Muscle of leg (tissue), 16 donors: ENCODE measurements at places on chromosomes 7 and 10. TPM values are rescaled to one million over a fixed set of nuclear protein-coding genes. Genes with fewer than 3 reads are reported as not detected.

Gene LYZL2
- not detected for total RNA-seq

Gene C10orf62
- not detected for total RNA-seq

Gene GPR146
- 2.7 TPM for total RNA-seq

Gene ITGB8
- 7.5 TPM for total RNA-seq

Gene HOXA11
- total RNA-seq = 4.7 TPM

Gene ELFN1
- total RNA-seq = 4.4 TPM

Gene CLCN1
- total RNA-seq = 1.1 TPM

Gene MRLN
- 254 TPM for total RNA-seq

Gene CEP41
- total RNA-seq = 16.3 TPM

Gene GLRX3
- 59.5 TPM for total RNA-seq

Gene C7orf33
- total RNA-seq = 0.27 TPM

Gene RTKN2
- 2.4 TPM for total RNA-seq

Gene BMI1
- total RNA-seq = 35.3 TPM

Gene TEX36
- not detected for total RNA-seq

Gene TMEM236
- 0.40 TPM for total RNA-seq

Gene CPA1
- 3.6 TPM for total RNA-seq

Gene NODAL
- 0.04 TPM for total RNA-seq

Gene FFAR4
- total RNA-seq = not detected

Gene CYP2C8
- 0.13 TPM for total RNA-seq

Gene C10orf143
- 1.1 TPM for total RNA-seq

Gene CTBP2
- total RNA-seq = 36.8 TPM

Gene RELN
- 9.3 TPM for total RNA-seq

Gene ZFAND2A
- 16.3 TPM for total RNA-seq

Gene STEAP1B
- 3.1 TPM for total RNA-seq

Gene PNLIPRP1
- total RNA-seq = not detected

Gene GDF2
- not detected for total RNA-seq

Gene PRPS1L1
- total RNA-seq = not detected

Gene KLLN
- total RNA-seq = 0.22 TPM

Gene STAG3
- total RNA-seq = 1.6 TPM

Gene PON3
- total RNA-seq = 5.0 TPM

Gene ANKIB1
- total RNA-seq = 30.6 TPM

Gene CALY
- total RNA-seq = not detected

Gene FRMD4A
- total RNA-seq = 29.1 TPM

Gene MKI67
- total RNA-seq = 14.4 TPM

Gene ASB4
- total RNA-seq = 32.5 TPM

Gene PRKAR2B
- 3.7 TPM for total RNA-seq

Gene SLC26A5
- not detected for total RNA-seq

Gene C7orf57
- 0.09 TPM for total RNA-seq

Gene SEMA3D
- 19.8 TPM for total RNA-seq

Gene RBM20
- total RNA-seq = 8.3 TPM

Gene SFTPA2
- not detected for total RNA-seq

Gene GLI3
- 7.6 TPM for total RNA-seq

Gene CLDN15
- total RNA-seq = 4.3 TPM

Gene GNAI1
- total RNA-seq = 37.2 TPM
